Spleen (tissue), 13 donors: ENCODE measurements at places on chromosomes 1 and 21.
A peak's percentile ranks its signal among the peaks of the same experiment; 100 is the strongest.

DNA sequence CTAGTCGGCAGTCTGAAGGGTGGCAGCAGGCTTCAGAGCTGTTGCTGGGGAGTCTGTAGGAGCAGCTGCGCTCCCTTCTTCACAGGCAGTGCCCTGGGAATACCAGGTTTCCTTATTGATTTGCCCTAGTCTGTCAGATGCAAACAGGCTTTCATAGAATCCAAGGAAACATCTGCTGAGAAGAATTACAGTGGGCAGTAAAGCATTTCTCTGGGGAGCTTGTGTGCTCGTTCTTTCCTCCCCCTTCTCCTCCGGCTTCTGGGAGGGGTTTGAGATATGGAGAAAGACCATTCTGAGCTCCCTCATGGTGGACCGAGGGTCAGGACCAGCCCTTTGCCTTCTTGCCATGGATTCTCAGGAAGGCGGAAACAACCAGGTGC, 25.4 kb upstream of the PARP1 start:
- no peak for DNase-seq
- no peak overlapping the region for H3K4me3 ChIP-seq
- H3K27me3 ChIP-seq: no peaks in the 10 kb centered on the region
- H3K36me3 ChIP-seq: no peaks in the 10 kb centered on the region
- no peak overlapping the region for H3K27ac ChIP-seq
- H3K4me1 ChIP-seq: peaks cover 15% of the 10 kb centered on the region

- no peaks in the 10 kb centered on the region for H3K36me3 ChIP-seq
- H3K4me3 ChIP-seq: no peak overlapping the region
- peak overlapping the region; percentile 7 for H3K27ac ChIP-seq
- H3K27me3 ChIP-seq: no peaks in the 10 kb centered on the region
Measured at GRCh38 chr21:29233256-29233546, 65.5 kb upstream of the BACH1 start.

GRCh38 chr1:160325252-160325651, 17.8 kb downstream of the COPA start:
- H3K36me3 ChIP-seq: peaks cover 97% of the 10 kb centered on the region
- H3K4me3 ChIP-seq: no peak overlapping the region
- no peaks in the 10 kb centered on the region for H3K27me3 ChIP-seq
- H3K27ac ChIP-seq: no peak overlapping the region
- H3K4me1 ChIP-seq: no peaks in the 10 kb centered on the region
- no peak for DNase-seq

GRCh38 chr1:236576004-236576403, 28.3 kb downstream of the HEATR1 start:
- H3K4me3 ChIP-seq: no peak overlapping the region
- DNase-seq: no peak
- no peak overlapping the region for H3K27ac ChIP-seq
- H3K4me1 ChIP-seq: no peaks in the 10 kb centered on the region
- H3K27me3 ChIP-seq: no peaks in the 10 kb centered on the region
- H3K36me3 ChIP-seq: peaks cover 79% of the 10 kb centered on the region

DNA sequence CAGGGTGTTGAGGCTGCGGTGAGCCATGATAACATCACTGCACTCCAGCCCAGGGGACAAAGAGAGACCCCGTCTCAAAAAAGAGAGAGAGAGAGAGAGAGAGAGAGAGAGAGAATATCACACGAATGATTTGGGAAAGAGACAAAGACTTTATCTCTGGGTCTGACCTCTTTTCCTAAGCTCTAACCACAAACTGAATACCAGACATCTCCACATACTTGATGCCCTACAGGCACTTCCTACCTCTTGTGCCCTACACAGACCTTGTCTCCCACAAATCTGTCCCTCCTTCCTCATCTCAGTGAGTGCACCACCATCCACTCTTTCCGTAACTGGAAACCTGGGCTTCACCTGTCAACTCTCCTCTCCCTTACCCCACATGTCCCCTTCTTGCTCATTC, 27.0 kb upstream of the PTCH2 start:
- no peak overlapping the region for H3K4me3 ChIP-seq
- peaks cover 5% of the 10 kb centered on the region for H3K36me3 ChIP-seq
- no peaks in the 10 kb centered on the region for H3K27me3 ChIP-seq
- no peak overlapping the region for H3K27ac ChIP-seq

GRCh38 chr1:42433369-42433768, 22.5 kb downstream of the ZMYND12 start:
- H3K4me1 ChIP-seq: no peaks in the 10 kb centered on the region
- H3K4me3 ChIP-seq: no peak overlapping the region
- no peak for DNase-seq
- no peaks in the 10 kb centered on the region for H3K36me3 ChIP-seq
- no peaks in the 10 kb centered on the region for H3K27me3 ChIP-seq

- H3K36me3 ChIP-seq: no peaks in the 10 kb centered on the region
- no peak for DNase-seq
- no peaks in the 10 kb centered on the region for H3K4me1 ChIP-seq
- no peaks in the 10 kb centered on the region for H3K27me3 ChIP-seq
- H3K4me3 ChIP-seq: no peak overlapping the region
- no peak overlapping the region for H3K27ac ChIP-seq
Measured at GRCh38 chr1:209723756-209724693, 19.4 kb downstream of the HSD11B1 start.

GRCh38 chr1:227921461-227922185, 26.1 kb downstream of the WNT9A start:
- no peak overlapping the region for H3K4me3 ChIP-seq
- no peak overlapping the region for H3K27ac ChIP-seq
- DNase-seq: no peak
- no peaks in the 10 kb centered on the region for H3K4me1 ChIP-seq
- H3K36me3 ChIP-seq: peaks cover 7% of the 10 kb centered on the region

DNA sequence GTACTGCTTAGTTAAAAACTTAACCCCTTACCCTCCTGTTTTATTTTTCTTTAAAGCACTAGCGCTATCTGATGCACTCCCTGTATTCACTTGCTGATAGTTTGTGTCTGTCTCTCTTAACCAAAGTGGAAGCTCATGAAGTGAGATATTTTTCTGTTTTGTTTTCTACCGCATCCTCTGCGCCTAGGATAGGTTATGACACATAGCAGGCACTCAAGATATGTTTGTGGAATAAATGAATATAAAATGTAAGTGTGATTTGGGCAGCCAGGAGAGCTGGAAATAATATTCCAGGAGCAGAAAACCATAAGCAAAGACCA, 49.0 kb upstream of the MRPS6 start:
- no peak overlapping the region for H3K27ac ChIP-seq
- no peak for DNase-seq
- H3K4me1 ChIP-seq: peaks cover 54% of the 10 kb centered on the region
- H3K36me3 ChIP-seq: no peaks in the 10 kb centered on the region
- H3K4me3 ChIP-seq: no peak overlapping the region

DNA sequence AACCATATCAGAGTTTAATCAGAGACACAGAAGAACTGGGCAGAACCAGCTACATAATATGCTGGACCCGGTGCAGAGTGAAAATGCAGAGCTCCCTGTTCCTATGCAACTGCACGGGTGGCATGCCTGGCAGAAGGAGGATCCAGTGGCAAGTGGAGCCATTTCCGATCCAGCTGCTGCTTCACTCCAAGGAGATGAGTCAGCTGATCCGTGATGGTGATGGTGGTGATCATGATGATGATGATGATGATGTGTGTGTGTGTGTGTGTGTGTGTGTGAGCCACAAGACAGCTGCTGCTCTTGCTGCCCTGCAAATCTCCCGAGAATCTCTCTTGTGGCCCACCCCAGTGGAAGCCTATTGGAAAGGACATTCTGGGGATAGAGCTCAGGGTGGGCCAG, 133.0 kb downstream of the URB2 start:
- H3K27ac ChIP-seq: no peak overlapping the region
- no peaks in the 10 kb centered on the region for H3K27me3 ChIP-seq
- H3K4me3 ChIP-seq: no peak overlapping the region
- H3K36me3 ChIP-seq: no peaks in the 10 kb centered on the region
- no peak for DNase-seq
